Right forelimb (tissue), 1 donor: ENCODE measurements at places on chromosomes 5 and 9.

DNA sequence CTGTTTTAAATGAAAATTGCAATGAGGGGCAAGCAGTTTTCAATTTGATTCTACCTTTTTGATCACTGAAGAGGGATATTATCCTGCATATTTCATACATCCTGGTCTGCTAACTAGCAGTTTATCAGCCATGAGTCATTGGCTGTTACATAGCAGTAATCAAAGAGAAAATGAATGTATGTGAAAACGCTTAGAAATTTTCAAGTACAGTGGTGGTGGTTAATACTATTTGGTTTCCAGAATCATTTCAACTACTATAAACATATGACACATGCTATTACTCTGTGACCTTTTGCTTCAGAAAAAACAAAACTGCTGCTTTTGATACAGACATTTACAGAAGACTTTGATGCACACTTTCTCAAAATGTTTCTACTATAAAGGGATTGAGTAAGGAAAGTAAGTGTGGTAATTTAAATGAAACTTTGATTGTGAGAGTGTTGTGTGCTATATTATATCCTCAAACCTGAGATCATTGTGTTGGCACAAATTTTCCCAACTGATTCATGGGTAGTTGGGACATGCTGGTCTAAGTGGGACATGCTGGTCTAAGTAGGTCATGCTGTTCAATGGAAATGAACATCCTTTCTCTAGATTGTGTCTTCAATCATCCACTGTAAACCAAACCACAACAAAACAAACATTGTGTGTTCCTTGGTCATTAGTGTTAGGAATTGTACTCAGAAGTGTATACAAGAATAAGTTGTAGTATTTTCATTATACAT lies 5.1 kb downstream of the RNF14 start:
- no peak for DNase-seq

GRCh38 chr5:57416278-57416994 lies 66.2 kb downstream of the ACTBL2 start:
- no peak for DNase-seq

- peak; percentile 52 for DNase-seq
Observed at GRCh38 chr5:80216753-80217596, 38.9 kb downstream of the SERINC5 start.

GRCh38 chr5:163748934-163749333 lies 243.5 kb downstream of the MAT2B start:
- DNase-seq, result no peak

GRCh38 chr5:176583076-176583475 lies 26.9 kb downstream of the GPRIN1 start:
- no peak for DNase-seq

DNA sequence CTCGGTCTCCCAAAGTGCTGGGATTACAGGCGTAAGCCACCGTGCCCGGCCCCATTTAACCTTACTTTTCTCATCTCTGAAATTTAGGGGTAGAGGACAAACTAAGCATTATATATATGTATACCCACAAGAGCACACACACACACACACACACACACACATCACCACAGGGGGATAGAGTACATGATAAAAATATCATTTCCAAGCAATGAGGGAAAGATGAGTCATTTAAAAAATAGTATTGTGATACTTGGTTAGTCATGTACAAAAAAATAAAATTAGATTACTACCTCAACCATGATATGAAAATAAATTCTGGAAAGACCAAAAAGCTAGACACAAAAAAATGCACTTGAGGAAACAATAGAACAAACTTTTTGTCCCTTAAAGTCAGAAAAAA lies 67.2 kb downstream of the CDH18 start:
- DNase-seq, result no peak

- DNase-seq, result no peak
Observed at GRCh38 chr9:130069048-130069447, 15.3 kb downstream of the GPR107 start.

DNA sequence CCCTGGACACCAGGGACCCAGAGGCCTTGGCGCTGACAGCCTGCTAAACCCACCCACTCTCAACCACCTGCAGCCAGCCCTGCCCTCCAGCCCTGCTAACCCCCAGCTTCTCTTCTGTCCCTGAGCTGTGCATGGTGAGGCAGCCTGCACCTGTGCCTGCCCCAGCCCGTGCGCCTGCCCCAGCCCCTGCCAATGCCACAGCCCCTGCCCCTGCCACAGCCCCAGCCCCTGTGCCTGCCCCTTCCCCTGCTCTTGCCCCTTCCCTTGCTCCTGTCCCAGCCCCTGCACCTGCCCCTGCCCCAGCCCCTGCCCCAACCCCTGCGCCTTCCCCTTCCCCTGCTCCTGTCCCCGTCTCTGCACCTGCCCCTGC lies 43.3 kb upstream of the IRX4 start:
- DNase-seq, result no peak

DNA sequence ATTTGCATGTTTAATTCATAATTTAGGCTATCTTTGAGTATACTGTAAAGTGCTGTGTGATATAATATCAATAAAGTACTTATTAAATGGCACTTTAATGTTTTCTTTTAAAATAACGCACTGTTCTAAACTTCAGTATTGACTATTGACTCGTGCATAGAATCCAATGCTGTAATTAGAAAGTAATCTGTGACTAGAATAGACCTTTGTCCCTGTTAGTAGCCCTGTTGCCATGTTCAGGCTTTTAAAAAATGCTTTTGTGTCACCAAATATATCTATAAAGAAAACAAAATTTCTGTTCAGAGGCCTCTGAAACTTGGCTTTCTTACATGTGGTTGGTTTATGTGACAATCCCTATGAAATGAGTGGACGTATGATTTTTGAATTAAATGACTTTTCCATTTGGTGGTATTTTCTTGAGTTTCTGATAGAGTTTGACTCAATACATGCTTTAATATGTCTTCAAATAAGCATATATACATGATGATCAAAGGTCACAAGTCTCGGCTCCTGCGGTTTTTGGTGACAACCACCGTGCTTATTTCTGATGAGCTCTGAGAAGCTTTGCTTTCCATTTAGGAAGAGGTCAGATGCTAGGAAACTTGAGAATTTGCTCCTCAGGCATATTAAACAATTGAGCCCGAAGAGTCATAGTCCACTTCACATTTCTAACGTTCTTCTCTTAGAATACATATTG lies 174.7 kb downstream of the NR3C1 start:
- no peak for DNase-seq

GRCh38 chr5:150763023-150763769 lies 4.4 kb upstream of the DCTN4 start:
- DNase-seq, result no peak

DNA sequence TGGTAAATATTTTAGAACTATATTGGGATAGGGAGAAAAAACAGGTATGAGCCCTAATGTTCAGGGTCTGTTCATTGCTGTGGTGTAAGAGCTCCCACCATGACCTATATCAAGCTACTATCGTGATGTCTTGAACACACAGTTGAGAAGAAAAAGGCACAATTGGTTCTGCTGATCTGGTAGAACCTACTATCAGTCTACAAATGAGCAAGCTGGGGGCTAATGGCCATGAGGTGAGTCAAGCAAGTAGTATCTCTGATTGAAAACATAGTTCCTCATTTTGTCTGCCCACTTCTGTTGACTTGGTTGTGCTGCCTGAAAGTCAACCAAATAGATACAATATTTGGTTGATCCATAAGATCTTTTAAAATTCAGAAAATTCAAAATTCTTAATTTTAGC lies 1026.3 kb downstream of the CDH12 start:
- no peak for DNase-seq

DNA sequence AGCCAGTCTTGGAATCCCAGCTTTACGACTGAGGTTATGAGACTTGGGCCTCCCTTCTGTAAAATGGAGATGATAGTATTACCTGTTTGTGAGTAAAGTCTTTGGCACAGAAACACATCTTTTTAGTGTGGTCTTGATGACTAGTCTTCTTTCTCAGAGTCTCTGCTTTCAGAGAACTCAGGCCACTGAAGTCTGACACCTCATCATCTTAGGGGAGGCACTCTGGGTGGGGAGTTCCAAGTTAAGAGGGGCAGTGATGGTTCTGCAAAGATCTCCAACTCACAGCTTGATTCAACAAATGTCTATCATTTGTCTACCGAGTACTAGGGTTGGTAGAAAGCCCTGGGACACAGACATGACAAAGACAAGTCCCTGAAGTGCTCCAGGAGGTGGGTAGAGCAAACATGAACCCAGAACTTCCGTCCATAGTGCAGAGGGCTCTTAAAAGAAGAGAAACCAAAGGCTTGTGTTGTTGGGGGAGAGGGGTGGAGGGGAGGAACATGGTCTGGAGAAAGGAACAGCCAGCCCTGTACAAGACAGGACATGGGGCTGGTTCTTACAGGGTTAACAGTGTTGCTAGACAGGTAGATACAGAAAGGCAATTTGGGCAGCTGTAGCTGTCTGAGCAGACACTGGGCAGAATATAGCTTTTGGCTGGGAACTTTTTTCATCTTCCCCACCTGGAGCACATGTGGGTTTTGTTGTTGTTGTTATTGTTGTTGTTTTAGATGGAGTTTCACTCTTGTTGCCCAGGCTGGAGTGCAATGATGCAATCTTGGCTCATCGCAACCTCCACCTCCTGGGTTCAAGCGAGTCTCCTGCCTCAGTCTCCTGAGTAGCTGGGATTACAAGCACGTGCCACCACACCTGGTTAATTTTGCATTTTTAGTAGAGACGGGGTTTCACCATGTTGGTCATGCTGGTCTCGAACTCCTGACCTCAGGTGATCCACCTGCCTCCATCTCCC lies 2.6 kb upstream of the CD14 start:
- no peak for DNase-seq

DNA sequence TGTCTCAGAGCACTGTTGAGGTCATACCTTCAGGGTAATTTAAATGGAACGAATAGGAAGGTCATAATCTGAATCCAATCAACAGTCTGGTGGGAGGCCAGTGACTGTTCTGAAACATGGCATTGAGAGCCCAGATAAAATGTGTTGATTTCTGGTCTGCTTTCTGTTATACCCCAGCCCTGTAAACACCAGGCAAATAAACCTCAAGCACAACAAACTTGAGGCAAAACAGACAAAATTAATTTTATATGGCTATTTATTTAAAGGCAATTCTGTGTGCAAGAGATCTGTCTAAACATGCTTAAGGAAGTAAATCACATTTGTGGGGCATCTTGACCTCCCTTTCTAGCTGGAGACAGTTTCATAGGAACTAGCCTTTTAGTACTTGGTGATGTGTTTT lies 140.9 kb upstream of the SPEF2 start:
- no peak for DNase-seq

GRCh38 chr5:126056352-126056751 lies 366.9 kb upstream of the GRAMD2B start:
- DNase-seq, result no peak

GRCh38 chr5:134547579-134547978 lies 22.1 kb downstream of the JADE2 start:
- no peak for DNase-seq

DNA sequence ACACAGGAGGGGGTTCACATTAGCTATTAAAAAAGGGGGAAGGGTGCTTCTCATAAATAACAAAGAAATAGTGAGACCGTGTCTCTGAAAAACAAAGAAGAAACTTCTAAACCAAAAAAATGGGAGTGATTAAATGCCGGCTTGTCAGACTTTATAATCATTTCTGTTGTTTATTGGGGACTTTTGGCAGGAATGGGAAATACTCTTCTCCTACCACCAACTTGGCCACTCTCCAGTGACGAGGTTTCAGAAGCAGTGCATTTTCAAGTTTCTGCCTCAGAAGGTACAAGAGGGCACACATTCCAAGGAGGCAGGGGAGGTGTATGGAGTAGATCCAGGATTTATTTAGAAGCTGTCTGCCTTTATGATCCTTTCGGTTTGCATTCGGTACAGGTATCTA lies 46.2 kb downstream of the LIX1 start:
- DNase-seq, result no peak

GRCh38 chr9:91001146-91001611 lies 199.6 kb downstream of the SYK start:
- no peak for DNase-seq

DNA sequence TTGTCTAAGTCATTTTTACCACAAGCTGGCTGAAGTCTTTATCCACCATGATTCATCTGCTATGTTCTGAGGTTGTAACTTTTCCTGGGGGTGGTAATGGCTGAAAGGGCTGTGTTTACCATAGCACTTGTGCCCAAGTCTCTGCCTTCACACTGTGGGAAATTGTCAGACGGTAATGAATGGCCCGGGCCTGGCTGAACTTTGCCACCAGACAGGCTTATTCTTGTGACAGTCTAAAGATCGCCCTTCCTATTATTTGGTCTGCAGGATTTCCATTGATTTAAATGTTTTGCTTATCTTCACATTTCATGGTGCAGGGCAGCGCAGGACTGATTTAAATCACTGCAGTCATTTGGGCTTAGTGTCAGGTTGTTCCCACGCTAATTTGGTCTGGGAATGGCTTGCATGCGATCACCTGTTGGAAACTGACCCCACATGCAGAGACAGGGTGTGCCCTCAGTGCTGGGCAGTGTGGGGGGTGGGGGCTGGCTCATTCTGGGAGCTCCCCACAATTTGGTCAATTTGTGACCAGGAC lies 109.3 kb upstream of the ICE1 start:
- DNase-seq, result no peak

- DNase-seq, result no peak
Observed at GRCh38 chr5:39024005-39024404, 50.2 kb downstream of the RICTOR start.

DNA sequence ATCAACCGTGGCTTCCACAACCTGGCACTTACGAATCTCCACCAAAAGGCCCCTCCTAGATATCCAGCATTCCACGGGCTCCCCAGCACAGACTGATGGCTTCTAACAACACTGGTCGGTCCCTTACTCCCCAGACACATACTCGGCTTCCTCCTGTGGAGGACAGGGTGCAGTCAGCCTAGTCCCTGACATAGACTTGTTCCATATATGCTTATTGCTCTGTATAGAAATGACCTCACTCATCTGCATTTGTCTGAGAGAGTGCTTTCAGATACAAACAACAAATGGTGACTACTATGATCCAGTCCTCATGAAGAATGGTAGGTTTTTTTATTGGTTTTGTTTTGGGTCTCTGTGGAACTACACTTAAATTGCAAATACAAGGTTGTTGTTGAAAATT lies 72.4 kb downstream of the TMEM215 start:
- DNase-seq, result no peak

- DNase-seq, result no peak
Observed at GRCh38 chr5:143031781-143032580, 261.8 kb downstream of the ARHGAP26 start.

DNA sequence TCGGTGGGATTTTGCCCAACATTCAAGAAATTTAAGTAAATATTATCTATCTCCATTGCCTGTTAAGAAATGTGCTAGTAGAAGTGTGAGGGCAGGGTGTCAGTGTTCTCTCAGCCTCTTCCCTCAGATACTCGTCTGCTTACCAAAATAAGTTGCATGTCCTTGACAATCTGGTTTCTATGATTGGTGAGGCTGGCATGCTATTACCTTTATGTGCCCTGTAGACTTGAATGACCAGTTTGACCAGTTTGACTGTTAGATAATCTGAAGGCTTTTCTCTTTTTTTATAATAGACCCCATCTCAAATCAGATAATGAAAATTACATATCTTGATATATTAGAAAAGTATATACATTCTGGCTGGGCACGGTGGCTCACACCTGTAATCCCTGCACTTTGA lies 348 bp downstream of the CATSPER3 start:
- no peak for DNase-seq
